ENCODE measurements at places on chromosomes 4 and X.

DNA sequence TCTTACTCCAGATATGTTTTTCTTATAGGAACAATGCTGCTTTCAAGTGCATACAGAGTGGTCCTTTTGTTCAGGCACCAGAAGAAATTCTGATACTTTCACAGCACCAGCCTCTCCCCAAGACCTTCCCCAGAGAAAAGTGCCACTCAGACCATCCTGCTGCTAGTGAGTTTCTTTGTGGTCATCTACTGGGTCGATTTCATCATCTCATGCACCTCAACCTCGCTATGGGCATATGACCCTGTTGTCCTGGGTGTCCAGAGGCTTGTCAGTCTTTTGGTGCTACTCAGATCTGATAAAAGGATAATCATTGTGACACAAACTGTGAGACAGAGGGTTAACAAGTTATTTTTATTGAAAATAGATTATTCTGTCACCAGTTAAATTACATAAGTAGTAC is 39.5 kb downstream of the WDR13 start:
- DNase-seq: no peak

- no peak for DNase-seq
These were observed 46.9 kb downstream of the SH2D1A start for GRCh38 chrX:124393238-124393637.

GRCh38 chr4:90317785-90318184 is 190.6 kb downstream of the CCSER1 start:
- peak; percentile 94 for DNase-seq

DNA sequence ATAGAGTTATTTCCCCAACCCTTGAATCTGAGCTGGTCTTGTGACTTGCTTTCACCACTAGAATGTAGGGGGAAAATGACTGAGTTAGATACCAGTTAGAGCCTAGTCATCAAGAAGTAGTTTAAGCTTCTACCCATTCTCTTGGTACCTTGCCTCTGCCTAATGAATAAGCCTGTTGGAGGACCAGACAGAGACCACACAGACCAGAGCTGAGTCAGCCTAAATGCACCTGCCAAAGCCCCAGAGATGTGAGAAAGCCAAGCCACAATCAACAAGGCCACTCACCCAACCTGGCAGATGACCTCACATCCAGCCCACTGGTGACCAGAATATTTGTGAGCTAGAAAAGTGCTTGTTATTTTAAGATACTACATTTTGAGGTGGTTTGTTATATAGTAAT is 85.2 kb upstream of the DCLK2 start:
- DNase-seq: no peak

GRCh38 chrX:129522184-129523078 is 859 bp downstream of the SMARCA1 start:
- DNase-seq: peak; percentile 70

- no peak for DNase-seq
These were observed 7.0 kb downstream of the MXD4 start for GRCh38 chr4:2254665-2255500.

GRCh38 chr4:2008921-2009650 is at the start of gene NELFA:
Gene NELFA, minus strand, starts transcription at chr4:2008974. Its CDS starts 15 bp downstream, at chr4:2008959.
- DNase-seq: peak; percentile 92

DNA sequence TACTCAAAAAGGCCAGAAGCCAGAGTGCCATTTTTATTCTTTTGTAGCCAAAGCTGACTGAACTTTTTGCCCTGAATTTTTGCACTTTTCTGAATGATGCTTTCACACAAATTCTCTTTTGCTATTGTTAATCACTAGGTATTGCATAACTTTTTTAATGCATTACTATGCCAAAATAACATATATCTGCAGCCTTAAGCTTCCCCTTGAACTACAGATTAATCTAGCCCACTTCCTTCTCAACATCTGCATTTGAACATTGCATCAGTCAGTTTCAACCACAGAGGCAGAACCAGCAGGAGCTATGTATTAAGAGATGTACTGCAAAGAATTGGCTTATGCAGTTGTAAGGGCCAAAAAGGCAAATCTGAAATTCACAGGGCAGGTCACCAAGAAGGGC is 197.6 kb upstream of the GYPA start:
- peak; percentile 36 for DNase-seq

DNA sequence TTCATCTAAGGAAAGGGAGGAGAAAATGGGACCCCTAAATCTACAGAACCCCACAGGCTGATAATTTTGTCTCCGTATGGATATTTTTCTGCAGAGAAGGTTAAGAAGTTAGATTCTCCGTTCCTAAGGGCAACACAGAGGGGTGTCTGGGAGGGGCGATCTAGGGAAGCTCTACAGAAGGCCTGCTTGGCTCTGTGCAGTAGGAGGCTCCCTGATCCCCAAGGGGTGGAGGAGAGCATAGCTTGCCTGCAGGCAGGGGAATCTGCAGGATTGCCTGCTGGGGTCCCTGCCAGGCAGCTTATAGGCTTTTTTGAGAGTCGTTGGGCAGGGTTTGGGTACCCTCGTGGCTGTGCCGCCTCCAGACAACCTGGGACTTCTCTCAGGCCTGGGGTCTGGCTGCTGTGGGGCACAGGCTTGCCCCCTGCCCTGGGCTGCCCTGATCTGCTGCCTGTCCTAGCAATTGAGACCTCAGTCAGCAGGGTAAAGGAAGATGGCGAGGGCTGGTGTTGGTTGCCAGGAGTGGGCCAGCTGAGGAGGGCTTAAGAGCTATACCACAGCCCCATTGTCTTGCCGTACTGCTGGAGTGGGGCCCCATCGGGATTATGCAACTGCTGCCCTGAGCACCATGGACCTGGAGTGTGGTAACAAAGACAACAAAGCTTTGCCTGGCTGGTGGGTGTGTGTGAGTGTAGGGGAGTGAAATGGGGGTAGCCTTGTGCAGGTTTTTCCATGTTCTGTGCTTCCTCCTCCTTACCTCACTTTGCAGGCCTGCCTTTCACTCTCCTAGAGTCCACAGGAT is 74.1 kb downstream of the EFNB1 start:
- no peak for DNase-seq

DNA sequence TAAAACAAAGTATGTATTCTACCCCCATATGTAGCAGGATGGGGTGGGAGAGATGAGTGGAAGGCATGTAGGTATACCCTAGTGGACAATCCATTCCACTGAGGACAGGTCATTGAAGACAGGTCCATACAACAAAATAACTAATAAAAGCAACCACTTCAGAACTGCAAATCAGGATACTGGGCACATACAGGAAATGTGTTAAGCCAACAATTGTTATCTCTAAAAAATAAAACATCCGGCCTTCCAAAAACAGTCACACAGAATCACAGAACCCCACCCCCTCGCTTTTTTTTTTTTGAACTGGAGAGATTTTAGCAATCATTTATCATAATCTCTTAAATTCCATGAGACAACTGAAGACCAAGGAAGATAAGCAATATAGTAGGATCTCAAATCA is 112.9 kb downstream of the FRYL start:
- no peak for DNase-seq

GRCh38 chr4:53365121-53365485 is 758 bp downstream of the SCFD2 start:
- peak; percentile 13 for DNase-seq

DNA sequence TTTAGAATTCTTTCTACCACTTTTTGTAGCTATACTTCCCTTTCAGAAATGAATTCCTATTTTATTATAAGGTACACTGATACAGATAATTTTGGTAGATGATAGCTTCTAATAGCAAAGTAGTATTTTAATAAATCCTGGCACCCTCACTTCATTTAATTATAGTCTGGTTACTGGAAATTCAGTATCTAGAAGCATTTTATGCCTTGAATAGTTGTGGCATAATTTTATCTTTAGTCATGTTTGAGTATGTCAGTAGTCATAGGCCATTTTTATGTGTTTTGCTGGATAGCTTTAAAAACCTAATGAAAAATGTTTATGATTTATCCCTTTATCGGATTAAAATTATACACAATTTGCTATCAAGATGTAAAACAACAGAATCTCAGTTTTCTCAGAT is 92.3 kb downstream of the DIAPH2 start:
- DNase-seq: peak; percentile 35

DNA sequence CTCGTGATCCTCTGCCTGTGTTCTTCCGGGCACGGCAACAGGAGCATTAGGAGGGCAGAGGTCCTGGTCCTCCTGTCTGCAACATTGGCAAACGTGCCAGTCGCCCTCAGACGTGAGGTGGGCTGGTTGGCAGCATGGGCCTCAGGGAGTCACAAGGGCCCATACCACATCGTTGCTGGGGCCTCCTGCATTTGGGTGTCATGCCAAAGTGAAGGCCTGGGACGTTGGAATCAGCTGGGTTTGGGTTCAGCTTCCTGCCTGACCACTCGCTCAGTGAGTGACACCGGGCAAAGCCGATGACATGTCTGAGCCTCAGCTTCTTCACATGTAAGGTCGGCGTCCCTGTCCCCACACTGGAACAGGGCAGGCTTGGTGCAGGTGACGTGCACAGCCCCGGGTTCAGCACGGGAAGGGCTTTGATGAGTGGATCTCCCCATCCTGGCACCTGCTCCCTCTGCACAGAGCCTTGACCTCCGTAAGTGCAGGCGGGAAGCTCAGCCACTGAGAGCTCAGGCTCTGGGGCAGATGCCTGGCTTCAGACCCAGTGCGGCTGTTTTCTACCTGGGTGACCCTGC is 91.6 kb downstream of the PSAPL1 start:
- no peak for DNase-seq
